Esophagus squamous epithelium (tissue), 5 donors: ENCODE measurements at places on chromosomes 1 and 21.

DNA sequence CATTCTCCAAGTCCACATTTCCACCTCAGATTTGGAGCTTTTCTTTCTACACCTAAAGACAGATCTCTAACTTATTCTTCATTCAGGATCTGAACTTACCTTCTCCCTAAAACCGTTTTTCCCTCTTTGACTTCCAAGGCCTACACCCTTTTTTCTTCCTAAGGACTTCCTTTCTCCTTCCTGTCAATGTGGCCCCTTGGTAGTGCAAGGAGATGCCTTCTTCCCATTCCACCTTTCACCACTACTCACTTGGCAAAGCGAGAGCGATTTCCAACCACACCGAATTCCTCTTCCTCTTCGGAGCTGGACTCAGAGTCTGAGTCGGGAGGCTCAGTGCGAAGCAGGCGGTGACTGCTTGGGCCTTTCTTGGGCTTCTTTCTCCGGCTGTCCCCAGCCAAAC, 1.3 kb downstream of the EFCAB14 start:
- no peak for DNase-seq

- DNase-seq, result no peak
Measured at GRCh38 chr1:196678510-196678884, 26.7 kb downstream of the CFH start.

DNA sequence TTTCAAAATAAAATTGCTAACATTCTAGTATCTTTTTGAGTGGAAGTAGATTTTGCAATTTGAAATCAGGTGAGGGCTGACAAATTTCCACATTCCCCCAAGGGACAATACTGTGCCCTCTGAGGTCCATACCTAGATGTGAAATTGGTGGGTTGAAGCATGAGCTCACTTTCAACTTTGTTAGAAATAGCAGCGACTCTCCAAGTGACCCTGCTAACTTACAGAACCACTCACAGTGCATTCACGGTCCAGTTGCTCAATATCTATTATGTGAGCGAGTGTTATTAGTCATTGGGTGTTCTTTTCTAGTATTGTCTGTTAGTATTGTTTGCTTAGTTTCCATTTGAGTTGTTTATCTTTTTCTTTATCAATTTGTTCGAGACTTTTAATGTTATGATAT, 53.6 kb upstream of the ASB17 start:
- DNase-seq, result no peak

- DNase-seq, result no peak
Measured at GRCh38 chr21:36120304-36120888, 14.5 kb upstream of the CBR3 start.

- DNase-seq, result no peak
Measured at GRCh38 chr1:89692601-89693521, 59.9 kb downstream of the LRRC8C start.

- DNase-seq, result no peak
Measured at GRCh38 chr1:211309617-211310016, 17.0 kb upstream of the TRAF5 start.

- no peak for DNase-seq
Measured at GRCh38 chr21:43866659-43867331, 1.8 kb downstream of the AGPAT3 start.

DNA sequence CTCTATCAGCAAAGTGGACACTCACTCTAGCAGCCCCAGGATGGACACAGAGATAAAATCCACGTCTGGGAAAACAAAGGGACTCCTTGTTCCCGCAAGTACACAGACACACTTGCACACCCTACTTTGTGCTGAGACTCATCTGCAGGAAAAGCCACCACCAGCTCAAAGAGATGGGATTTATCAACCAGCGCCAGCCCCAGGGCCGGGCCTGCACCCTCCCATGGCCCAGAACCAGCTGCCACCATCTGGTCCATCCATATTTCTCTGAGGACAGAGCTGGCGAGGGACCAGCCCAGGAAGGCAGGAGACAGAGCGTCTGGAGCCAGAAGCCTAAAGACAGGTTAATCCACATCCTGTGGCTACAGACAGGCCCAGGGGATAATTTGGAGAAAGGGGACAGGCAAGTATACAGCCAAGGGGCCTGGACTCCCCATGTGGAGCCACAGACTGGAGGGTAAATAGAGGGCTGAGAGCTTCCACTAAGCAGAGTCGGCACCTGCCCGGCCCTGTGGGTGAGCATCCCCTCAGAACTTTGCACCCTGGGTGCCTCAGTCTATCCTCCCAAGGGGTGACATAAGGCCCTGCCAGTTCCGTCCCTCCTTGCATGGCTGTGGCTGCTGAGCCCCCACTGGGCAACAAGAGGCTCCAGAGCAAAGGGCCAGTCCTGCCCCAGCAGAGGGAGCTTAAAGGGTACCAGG, 233.9 kb downstream of the PTPRU start:
- DNase-seq, result no peak

- no peak for DNase-seq
Measured at GRCh38 chr1:223211323-223211985, 68.4 kb upstream of the TLR5 start.

DNA sequence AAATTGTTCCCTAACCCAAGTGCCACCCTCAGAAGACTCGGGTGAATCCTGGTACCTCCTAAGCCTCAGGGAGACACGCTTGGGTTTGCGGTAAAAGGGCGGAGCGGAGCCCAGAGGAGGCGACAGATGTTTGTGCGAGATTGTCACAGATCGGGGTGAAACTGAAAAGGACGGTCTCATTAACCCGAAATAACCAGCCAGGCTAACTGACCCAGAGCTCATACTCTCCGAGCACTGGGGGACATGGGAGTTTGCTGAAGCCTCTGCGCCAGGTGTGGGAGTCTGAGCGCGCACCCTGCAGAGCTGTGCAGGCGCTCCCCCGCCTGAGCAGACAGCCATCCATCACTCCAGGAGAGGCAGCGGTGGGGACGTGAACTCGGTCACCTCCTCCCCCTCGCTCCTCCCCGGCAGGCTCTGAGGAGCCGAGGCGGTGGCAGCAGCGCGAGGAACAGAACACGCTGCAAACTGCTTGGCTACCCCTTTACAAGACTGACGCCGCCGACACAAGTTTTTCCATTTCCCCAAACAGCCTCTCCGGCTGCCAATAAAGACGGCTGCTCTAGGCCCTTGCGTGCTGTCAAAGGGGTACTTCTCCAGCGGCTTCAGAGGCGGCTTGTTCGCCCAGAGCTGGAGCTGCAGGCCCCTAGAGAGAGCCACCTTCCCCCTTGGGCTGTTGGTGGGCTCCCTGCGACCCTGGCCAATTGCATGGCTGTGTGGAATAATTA, 43.5 kb downstream of the RRAGC start:
- no peak for DNase-seq

DNA sequence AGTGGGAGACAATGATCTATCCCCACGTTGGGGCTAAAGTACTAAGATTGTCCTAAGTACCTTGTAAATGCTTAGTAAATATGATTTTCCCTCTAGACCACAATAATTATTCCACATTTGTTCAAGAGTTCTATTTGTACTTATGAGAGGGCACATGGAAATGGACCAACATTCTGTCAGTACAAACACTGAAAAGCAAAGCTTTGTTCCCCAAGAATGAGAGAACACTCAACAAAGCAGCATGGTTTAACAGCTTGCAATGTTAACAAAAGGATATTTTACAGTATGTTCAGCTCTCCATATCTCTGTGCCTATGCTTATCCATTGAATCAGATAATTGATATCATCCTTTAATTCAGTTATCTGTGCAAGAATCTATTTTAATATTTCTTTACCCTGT, 35.4 kb downstream of the RBM11 start:
- no peak for DNase-seq

GRCh38 chr1:19941206-19941568, 17.8 kb upstream of the PLA2G2E start:
- DNase-seq, result no peak
